ENCODE measurements at places on chromosomes 16 and 17.

DNA sequence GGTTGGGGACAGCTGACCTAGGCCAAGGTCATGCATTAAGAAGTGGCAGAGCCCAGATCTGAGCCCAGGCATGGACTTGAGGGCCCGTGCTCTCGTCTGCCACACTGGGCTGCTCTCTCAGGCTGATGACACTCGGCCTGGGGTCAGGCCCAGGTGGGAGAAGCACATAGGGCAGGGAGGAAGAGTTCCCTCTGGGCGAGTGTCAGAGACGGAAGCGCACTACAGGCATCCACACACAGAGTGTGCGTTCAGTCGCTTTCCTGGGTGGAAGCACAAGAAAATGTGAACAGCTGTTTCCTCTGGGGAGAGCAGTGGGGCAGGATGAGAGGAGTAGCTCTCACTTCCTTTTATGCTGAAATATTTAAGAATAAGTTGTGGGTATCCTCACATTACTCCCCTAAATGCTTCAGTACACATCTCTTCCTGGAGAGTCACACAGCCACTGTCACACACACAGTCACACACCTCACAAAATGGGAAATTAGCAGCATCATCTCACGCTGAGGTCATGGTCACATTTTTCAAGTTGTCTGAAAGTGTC lies 59.7 kb downstream of the B9D1 start:
- no peak for DNase-seq

DNA sequence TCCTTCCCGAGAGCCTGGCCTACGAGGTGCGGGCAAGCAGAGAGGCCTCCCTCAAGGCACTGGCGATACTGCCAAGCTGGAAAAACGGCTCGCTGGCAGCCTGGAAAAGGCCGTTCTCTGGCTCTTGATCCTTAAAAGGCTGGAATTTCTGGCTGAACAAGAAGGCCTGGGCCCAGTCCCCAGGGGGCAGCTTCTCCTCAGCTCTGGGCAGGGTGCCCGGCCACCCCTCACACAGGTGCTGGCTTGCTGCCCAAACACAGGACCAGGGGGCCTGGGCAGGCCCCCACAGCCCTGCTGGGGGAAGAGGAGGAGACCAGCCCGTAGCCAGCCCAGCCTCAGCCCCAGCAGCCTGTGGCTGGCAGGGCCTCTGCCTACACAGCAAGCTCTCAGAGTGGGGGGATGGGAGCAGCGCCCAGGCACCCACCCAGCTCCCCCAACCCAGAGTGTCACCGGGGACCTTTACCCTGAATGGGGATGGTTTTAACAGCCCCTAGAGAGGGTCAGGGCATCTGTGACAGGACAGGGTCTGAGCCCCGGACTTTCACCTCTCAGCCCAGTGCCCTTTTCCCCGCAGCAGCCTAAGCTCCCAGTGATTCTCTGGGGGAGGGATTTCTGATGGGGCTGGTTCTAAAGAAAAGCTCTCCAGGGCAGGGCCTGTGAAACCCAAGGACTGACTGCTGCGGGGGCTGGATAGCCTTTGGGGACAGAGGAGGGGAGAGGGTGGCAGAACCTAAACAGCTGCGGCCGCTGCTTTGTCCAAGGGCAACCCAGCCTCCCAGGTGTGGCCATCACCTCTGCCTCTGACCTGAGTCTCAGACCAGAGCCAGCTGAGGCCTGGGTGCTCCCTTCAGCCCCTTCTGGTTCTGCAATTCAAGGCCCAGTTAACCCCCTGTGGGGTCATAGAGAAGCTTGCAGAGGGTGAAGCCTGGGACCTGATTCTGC lies 38.6 kb upstream of the TOB1 start:
- DNase-seq = no peak

- no peak for DNase-seq
These were observed 75.5 kb upstream of the TBX2 start for GRCh38 chr17:61323909-61324868.

GRCh38 chr17:50682938-50683337 lies 24.8 kb downstream of the ANKRD40 start:
- DNase-seq = no peak

DNA sequence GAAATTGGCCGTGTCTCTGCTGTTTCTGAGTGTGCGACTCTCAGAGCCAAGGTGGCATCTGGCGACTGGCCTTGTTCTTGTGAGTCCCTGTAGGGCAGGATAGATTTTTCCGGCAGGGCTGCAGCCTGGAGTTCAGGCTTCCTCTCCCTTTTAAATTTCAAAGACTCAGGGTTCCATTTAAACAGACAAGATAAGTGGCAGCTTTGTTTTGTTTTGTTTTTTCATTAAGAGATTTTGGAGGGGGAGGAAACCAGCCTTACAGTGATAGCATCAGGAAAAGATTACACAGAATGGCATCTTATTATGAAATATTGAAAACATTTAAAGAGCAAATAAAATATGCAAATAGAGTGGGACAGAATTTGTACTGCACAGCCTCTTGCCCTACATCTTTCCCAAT lies 151.3 kb downstream of the RPTOR start:
- no peak for DNase-seq

DNA sequence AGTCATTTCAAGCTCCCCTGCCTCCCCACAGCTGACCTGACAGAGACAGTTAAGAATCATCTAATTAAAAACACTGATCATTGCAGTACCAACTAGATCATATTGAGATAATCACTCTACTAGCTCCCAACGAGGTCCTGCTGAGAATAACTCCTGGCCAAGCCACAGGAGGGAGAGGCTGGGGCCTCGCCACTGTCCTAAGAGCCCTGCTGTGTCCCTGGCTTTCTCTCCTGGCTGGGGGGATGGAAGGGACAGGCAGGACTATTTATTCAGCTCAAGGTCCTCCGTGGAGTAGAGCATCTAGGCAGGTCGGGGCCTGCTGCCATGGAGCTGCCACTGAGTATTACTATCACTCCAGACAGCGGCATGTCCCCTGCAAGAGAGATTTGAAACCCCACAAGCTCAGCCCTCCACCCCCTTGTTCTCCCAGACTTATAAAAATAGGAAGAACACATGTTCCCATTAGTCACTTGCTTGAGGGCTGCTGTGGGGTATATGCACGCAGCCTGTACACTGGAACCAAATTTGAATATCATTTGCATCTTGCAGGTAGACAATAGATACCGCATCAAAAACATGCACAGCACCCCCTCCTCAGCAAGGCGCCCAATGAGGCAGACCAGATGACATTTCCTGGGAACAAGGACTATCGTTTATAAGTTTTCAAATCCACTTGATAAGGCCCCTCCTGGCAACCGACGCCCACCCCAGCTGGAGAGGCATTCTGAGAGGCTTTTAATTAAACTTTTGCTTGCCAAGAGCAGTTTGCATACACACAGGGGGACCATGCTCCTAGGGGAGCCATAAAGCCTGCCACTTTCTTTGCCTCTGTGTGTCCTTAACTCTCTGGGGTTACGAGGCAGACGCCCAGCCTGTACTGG lies 385.2 kb upstream of the ZFHX3 start:
- no peak for DNase-seq

Measured in suprapubic skin (tissue), 4 donors.